NCI-H748 treated with DMSO at 0.1 percent for 48 hours (cell line): ENCODE measurements at places on chromosomes 7 and 10.

- DNase-seq = no peak
Observed at GRCh38 chr7:122595885-122596284, 103.0 kb downstream of the RNF133 start.

GRCh38 chr7:65832281-65832680 lies 40.6 kb upstream of the VKORC1L1 start:
- DNase-seq = no peak

DNA sequence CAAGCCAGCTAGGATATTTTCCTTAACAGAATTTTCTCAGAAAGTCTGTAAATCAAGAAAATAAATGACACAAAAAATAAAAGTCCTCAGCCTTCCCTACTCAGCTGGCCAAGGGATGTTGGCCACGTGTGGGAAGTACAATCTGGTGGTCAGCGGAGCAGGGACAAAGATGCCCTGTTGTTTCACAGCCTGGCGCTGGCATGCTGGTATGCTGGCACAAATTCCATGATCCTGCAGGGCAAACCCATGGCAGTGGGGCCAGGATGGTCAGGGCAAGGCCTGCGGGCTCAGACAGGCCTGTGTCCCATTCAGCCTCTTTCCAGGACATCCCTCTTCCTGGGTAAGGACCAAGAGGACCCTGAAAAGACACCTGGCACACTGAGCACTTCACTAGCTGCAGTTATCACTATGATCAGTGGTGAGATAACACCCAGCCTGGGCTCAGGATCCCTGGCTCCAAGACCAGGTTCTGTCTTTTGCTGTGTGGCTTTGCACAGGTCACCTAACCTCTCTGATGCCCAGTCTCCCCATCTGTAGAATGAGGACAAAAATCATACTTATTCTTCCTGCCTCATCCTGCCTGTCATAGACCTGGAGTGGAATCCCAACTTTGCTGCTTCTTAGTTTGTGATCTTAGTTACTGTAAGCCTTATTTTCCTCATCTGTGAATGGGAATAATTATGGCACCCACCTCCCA lies 10.8 kb upstream of the HSPA12A start:
- no peak for DNase-seq

- no peak for DNase-seq
Observed at GRCh38 chr7:120363414-120363813, 90.4 kb downstream of the KCND2 start.

- peak; percentile 6 for DNase-seq
Observed at GRCh38 chr10:130336617-130337304, 200.6 kb downstream of the GLRX3 start.

DNA sequence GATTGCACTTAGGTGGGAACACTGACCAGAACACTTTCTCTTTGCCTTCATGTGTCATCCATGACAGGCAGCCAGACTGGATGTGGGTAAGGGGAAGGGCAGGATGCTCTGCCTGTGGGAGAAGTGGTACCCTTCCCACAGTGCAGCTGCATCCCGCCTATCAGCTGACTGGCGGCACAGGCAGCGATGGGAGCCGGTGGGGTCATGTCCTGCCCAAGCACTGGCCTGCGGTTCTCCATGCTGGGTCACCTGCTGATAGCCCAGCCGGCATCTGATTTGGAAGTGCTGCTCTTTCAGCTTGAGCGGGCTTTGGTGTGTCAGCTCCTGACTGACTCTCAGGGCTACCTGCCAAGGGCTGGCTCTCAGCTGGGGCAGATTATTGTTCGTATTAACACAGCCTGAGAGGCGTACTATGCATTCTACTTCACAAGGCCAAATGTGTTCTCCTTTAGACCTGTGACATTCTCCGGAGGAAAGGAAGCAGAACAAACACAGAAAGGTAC lies 105.2 kb upstream of the PDLIM1 start:
- no peak for DNase-seq

GRCh38 chr7:14510268-14510667 lies 392.3 kb downstream of the DGKB start:
- DNase-seq = no peak

GRCh38 chr7:134954197-134955082 lies 31.9 kb upstream of the AGBL3 start:
- no peak for DNase-seq

DNA sequence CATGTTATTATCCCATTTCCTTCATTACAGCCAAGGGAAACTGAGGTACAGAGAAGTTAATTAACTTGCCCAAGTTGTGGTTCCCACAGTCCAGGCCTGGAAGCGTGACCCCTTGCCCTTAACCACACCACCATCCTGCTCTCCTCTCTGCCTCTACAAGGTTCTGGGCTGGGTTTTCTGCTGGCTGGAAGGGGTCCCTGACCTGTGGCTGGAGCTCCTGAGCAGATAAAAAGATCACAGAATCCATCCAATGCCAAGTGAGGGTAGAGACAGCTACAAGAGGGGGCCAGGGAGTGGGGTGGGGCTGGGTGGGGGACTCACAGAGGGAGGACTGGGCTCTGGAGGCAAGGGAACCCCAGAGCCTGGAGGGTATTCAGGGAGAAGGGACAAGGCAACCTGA lies 9.7 kb downstream of the ASB10 start:
- DNase-seq = no peak

- no peak for DNase-seq
Observed at GRCh38 chr7:142338633-142339501, 81.0 kb upstream of the PRSS58 start.

DNA sequence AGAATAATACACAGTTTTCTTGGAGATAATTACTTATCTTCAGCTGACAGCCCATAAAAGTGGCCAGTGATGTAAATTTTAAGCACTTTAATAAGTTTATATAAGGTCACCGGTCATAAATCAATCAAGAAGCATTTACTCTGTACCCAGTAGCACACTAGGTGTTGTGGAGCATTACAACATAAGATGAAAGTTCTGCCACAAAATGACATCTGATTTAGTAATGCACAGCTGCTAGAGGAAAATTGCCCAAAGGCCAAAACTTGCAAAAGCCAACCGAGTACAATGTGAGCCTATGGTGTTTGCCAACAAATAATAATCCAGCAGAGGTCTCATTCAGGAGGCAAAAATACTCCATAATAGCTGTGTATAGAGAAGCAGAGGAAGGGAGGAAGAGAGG lies 63.6 kb downstream of the GPR37 start:
- DNase-seq = no peak

DNA sequence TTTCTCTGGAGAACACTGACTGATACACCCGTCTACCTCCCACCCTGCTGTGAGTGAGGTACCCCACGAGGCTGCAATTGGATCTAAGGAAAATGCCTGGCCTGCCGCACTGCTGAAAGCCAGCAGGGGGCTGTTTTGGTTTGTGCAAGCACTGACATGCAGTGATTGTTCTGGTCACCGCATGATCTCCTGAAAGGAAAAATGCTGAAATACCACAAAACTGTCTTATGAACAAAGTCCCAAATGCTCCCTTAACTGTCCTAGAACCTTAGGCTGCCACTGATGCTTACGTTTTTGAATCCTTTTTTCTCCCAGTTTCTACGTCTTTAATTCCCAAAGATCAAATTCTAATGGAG lies 132.7 kb downstream of the JCAD start:
- DNase-seq = no peak

GRCh38 chr10:17426263-17426750 lies 28.1 kb downstream of the ST8SIA6 start:
- no peak for DNase-seq

DNA sequence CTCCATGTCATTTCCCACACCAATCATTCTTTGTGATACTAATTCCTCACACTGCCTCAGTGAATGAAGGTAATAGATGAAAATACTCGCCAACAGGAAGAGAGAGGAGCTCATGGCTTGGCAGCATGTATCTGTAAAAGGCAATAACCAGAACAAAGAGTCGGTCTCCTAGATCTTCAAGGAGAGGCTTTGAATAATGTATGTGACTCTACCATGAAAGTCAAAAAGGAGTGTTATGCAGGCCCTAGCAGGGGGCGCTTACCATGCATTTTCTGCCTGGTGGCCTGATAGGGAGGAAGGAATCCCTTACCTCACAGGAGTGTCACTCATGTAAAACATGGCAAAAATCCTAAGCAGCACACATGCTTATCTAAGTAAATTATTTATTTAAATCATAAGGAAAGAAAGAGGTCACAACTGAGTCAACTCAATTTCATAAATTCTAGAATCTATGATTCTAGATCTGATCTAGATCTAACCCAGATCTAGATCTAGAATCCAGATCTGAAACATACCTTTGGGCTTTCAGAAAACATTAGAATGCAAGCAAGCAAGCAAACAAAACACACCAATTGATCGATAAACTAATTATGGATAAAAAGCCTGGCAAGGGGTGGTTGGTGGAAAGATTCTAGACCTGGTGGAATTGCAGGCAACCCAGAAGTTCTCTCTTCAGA lies 226.3 kb upstream of the KLF6 start:
- no peak for DNase-seq

GRCh38 chr10:80709866-80710265 lies 172.2 kb downstream of the SH2D4B start:
- DNase-seq = no peak

DNA sequence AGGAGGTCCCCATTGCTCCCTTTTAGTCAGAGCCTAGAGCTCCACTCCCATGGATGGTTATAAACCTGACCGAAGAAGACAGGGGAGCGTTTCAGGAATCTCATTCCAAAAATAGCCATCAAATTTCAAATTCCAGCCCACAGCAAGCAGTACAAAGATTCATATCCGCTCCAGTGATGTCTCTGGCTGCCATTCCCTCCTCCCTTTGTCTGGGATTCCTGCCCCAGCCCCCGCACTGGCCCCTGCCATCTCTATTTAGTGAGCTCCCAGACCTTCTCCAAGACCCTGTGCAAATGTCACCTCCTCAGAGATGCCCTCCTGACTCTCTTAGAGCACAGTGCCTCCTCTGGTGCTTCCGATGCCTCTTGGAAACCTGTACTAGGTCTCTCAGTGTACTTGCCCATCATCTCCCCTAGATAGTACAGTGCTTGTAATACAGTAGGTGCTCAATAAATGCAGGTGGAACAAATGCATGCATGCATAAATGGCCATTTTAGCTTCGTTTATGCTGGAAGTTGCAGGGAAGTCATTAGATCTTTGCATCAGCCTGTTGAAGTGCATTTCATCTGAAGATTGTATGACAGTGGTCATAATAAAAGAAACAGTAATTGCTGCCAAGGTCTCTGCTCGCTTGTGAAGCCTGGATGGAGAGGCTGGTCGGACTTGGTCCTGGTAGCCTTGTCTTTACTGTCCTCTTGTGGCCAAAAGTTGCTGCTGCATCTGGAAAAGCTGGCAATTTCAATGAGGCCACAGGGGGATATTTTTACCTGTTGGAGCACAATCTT lies 32.0 kb upstream of the HABP2 start:
- DNase-seq = peak; percentile 1

DNA sequence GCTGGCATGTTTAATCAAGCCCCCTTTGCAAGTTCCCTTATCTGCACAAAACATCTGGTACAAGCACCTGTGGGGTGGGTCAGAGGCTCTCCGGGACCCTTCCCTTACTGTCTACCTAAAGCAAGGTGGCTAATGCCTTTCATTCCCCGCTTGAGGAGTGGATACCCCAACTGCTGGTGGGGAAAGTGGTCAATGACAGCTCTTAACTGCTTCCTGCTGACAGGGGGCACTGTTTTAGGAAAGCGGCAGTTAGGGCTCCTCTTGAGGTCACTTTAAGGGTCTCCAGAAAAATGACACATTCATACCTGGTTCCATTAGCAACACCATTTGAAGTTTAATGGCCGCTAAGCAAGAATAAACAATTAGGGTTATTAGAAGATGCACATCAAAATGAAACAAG lies 761.8 kb upstream of the PHF14 start:
- DNase-seq = no peak

DNA sequence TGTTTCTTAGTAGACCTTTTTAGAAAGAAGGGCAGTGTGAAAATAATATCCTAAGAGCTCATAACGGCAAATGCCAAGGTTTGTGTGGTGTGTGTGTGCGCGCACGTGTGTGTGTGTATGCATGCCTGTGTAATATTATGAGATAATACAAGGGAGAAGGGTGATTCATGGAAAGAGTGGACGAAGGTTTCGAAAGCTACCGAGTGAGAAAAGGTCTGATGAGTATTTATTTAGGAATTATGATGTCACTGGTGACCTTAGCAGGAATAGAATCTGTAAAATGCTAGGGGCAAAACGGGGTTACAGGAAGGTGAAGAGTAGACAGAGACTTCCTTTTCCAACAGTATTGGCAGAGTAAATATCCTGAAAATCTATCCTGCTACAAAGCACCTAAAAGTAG lies 107.3 kb downstream of the AHR start:
- DNase-seq = no peak

GRCh38 chr7:130475776-130476175 lies 16.1 kb upstream of the MEST start:
- DNase-seq = no peak

DNA sequence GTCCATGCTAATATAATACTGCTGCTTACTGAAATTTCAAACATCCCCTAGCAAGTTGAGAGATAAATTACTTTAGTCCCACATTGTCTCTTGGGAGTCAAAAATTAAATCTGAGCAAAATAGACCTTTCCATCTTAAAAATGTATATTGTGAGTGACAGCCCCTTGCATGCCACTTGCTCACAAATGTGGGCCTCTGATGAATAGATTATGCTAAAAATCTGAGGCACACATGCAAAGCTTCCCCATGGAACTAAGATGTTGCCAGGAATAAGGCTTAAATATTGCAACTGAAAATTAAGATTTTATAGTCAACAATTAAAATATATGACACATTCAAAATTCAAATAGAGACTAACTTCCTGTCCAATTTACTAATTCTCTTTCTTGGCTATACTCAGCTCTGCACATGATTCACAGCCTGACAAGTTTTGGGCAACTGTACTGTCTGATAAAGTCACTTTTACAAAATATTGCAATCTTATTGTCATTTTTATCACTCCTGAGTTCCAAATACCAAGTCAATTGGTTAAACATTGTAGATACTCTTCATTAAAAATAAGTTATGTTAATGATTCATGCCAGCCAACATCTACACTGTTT lies 301.2 kb downstream of the CACNA2D1 start:
- DNase-seq = no peak

- DNase-seq = no peak
Observed at GRCh38 chr10:63219749-63220148, 86.6 kb downstream of the NRBF2 start.

GRCh38 chr10:95505084-95505610 lies 56.0 kb downstream of the SORBS1 start:
- no peak for DNase-seq

GRCh38 chr7:86818903-86819302 lies 175.2 kb downstream of the GRM3 start:
- DNase-seq = no peak

DNA sequence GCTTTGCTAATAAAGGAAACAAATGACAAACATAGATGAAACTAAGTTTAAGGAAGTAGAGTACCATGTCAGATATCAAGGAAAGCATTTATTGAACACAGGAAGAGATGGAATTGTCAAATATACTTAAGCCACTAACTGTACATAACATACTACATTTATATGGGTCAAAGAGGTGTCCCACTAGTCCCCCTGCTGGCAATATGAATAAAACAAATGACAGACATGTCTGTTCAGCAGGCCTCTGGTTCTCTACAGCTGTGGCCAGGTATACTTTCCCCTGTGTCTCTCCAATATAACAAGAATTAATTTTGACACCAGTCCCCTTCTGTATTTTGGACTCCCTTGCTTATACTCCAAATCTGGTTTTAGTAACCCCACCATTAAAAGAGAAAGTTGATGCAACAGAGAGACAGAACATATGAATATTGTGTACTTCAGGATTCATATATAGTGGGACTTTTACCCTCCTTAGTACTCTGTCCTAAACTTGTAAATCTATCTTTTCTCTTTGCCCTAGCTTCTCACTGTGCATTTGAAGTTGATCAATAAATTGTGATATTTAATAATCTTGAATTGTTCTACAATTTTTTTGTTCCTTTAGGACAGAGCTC lies 42.9 kb downstream of the CD36 start:
- DNase-seq = no peak

GRCh38 chr7:119033641-119034040 lies 809.1 kb downstream of the ANKRD7 start:
- DNase-seq = no peak

GRCh38 chr7:47371317-47371716 lies 210.6 kb downstream of the TNS3 start:
- DNase-seq = no peak
